T-helper 17 cell (primary cell): ENCODE measurements at places on chromosomes 2 and 18. TPM values are rescaled to one million over a fixed set of nuclear protein-coding genes. Genes with fewer than 3 reads are reported as not detected.
A peak's percentile ranks its signal among the peaks of the same experiment; 100 is the strongest.

Gene BCL11A
- 2.5 TPM for total RNA-seq

Gene ESPNL
- 0.05 TPM for total RNA-seq

Gene LYG1
- total RNA-seq: 1.1 TPM

Gene GRB14
- total RNA-seq: not detected

Gene VIT
- not detected for total RNA-seq

Gene CHRNG
- total RNA-seq: not detected

Gene RTP5
- total RNA-seq: not detected

- H3K4me1 ChIP-seq: peaks cover 2% of the 10 kb centered on the region
- no peaks in the 10 kb centered on the region for H3K36me3 ChIP-seq
- H3K27me3 ChIP-seq: no peaks in the 10 kb centered on the region
- no peak overlapping the region for H3K27ac ChIP-seq
Observed at GRCh38 chr2:24380820-24381219, 20.5 kb upstream of the ITSN2 start.

DNA sequence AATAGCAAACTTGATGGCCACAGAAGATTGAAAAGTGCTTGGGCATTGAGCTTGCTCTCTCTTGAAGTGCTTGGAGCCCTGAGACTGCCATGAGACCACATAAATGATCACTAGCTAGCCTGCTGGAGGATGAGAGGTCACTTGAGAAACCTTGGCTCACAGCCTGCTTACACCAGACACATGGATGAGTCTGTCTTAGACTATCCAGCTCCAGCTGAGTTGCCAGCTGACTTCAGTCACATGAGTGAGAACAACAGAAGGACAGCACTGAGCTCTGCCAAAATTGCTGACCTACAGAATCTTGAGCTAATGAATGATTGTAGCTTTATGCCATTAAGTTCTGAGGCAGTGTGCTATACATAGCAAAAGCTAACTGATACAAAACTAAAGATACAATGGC, 18.1 kb downstream of the NABP1 start:
- DNase-seq: no peak
- H3K4me3 ChIP-seq: no peak overlapping the region
- no peaks in the 10 kb centered on the region for H3K27me3 ChIP-seq
- H3K4me1 ChIP-seq: peaks cover 13% of the 10 kb centered on the region

- DNase-seq: no peak
- peaks cover 4% of the 10 kb centered on the region for H3K36me3 ChIP-seq
- H3K4me1 ChIP-seq: peaks cover 2% of the 10 kb centered on the region
- H3K4me3 ChIP-seq: no peak overlapping the region
- H3K27ac ChIP-seq: no peak overlapping the region
Observed at GRCh38 chr2:43803113-43803512, 29.3 kb downstream of the DYNC2LI1 start.

GRCh38 chr2:48939232-48939631, 183.7 kb upstream of the LHCGR start:
- H3K4me3 ChIP-seq: no peak overlapping the region
- H3K27me3 ChIP-seq: peaks cover 29% of the 10 kb centered on the region
- no peak for DNase-seq
- peaks cover 4% of the 10 kb centered on the region for H3K4me1 ChIP-seq
- H3K36me3 ChIP-seq: peaks cover 2% of the 10 kb centered on the region
- no peak overlapping the region for H3K27ac ChIP-seq

DNA sequence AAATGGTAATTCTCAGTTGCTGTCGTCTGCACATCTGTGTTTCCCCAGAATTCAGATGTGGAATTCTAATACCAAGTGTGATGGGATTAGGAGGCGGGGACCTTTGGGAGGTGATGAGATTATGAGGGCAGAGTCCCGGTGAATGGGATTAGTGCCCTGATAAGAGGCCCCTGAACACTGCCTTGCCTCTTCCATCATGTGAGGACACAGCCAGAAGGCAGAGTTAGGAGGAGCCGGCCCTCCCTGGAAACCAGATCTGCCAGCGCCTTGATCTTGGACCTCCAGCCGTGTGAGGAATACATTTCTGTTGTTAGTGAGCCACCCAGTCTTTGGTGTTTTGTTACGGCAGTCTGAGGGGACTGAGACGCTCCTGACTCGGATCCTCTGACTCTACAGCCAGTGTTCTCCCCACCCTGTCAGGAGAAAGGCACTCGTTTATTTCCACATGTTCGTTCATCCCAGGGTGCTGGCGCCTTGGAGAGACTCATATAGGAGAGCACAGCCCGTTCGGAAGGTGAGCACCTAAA, 395.0 kb downstream of the ZNF516 start:
- no peak overlapping the region for H3K27ac ChIP-seq
- H3K4me1 ChIP-seq: no peaks in the 10 kb centered on the region
- no peaks in the 10 kb centered on the region for H3K36me3 ChIP-seq
- H3K4me3 ChIP-seq: no peak overlapping the region
- DNase-seq: no peak

GRCh38 chr2:107584577-107584976, 242.1 kb upstream of the RGPD4 start:
- H3K4me3 ChIP-seq: no peak overlapping the region
- H3K36me3 ChIP-seq: no peaks in the 10 kb centered on the region
- no peaks in the 10 kb centered on the region for H3K27me3 ChIP-seq
- no peak for DNase-seq

DNA sequence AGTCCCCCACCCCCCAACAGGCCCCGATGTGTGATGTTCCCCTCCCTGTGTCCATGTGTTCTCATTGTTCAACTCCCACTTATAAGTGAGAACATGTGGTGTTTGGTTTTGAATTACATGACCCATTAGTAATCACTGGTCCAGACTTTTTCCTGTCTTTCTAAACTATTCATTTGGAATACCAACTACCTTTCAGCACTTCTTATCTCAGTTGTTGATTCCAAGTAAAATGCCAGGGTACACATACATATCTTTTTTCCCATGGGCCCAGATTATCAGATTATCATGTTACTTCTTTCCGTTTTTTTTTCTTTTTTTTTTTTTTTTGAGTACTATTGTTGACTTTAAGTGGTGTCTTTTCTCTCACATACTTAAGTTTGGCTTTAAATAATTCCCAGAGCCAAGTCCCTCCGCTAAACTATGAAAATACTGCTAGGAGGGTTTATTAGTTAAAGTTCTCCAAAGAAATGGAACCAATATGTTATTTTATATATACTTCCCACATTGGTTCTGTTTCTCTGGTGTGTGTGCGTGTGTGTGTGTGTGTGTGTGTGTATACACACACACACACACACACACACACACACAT, 389.3 kb downstream of the IRS1 start:
- peaks cover 2% of the 10 kb centered on the region for H3K4me1 ChIP-seq
- H3K4me3 ChIP-seq: no peak overlapping the region
- no peaks in the 10 kb centered on the region for H3K36me3 ChIP-seq
- no peak overlapping the region for H3K27ac ChIP-seq
- DNase-seq: no peak
- H3K27me3 ChIP-seq: peaks cover 9% of the 10 kb centered on the region

GRCh38 chr2:186721956-186722355, 28.1 kb downstream of the FAM171B start:
- peaks cover 10% of the 10 kb centered on the region for H3K27me3 ChIP-seq
- H3K36me3 ChIP-seq: no peaks in the 10 kb centered on the region
- H3K27ac ChIP-seq: no peak overlapping the region
- DNase-seq: no peak

DNA sequence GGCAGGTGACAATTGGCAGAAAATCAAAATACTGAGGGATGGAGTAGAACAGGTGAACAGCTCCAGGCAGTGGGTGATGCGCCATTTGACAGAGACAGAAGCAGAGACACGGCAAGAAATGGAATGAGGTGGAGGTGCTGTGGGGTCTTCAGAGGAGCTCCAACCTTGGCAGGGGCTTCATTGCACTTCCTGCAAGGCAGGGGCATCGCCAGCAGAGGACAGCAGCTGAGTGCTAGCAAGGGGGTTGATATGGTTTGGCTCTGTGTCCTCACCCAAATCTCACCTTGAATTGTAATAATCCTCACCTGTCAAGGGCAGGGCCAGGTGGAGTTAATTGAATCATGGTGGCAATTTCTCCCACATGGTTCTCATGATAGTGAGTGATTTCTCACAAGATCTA, 42.8 kb downstream of the CCDC68 start:
- no peaks in the 10 kb centered on the region for H3K36me3 ChIP-seq
- H3K27me3 ChIP-seq: peaks cover 17% of the 10 kb centered on the region
- H3K27ac ChIP-seq: peak overlapping the region; percentile 27
- H3K4me1 ChIP-seq: no peaks in the 10 kb centered on the region
- DNase-seq: no peak

DNA sequence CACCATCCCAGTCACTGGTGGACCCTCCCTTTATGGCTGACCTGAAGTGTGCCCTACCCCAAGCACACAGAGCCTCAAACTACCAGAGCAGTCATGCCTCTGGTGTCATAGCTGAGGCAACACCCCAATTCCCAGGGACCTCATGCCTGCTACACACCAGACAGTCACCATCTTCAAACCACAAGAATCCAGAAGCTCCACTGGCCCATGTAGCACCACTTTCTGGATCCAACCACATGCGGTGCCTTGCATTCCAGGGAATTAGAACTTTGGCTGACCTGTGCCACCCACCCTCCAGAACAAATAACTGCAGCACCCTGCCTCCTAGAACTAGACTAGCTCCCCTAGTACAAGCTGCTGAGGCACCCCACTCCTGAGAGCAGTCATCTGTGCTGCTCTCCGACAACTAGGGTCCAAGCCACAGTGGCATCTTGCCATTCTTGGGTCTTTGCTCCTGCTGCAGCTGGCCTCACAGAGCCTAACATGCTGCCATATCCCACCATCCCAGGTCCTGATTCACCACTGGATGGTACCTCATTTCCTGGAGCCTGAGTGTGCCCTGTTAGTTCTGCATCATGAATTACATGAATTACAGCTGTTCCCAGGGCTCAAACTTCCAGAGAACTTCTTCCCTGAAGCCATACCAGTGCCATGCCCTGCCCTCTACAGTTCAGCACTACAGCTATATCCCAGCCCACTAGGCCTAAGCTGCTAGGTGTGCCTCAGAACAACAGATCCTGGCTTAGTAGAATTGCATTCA, 243.8 kb upstream of the CHST9 start:
- no peak for DNase-seq
- no peaks in the 10 kb centered on the region for H3K36me3 ChIP-seq
- H3K4me3 ChIP-seq: no peak overlapping the region
- no peaks in the 10 kb centered on the region for H3K4me1 ChIP-seq

DNA sequence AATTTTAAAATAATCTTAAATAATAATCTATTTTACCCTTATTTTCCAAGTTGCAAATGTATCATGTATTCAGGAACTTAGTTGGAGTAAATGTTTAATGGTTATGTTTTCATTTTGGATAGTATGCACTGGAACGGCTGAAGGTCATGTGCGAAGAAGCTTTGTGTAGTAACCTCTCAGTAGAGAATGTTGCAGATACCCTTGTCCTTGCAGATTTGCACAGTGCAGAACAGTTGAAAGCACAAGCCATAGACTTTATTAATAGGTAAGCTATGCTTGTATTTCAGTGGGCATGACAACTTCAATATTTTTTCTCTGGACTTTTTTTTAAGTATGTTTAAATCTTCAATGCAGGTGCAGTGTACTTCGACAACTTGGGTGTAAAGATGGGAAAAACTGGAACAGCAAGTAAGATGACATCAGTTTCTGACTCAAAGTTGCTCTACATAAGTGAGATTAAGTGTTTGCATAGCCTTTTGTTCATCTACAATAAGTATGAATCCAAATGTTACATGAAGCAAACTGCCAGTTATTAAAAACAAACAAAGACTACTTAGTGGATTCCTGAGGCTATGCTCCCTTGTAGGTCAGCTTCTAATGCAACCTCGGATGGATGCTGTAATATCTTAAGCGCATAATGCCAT, 63.1 kb downstream of the SPOPL start:
- DNase-seq: no peak
- H3K4me1 ChIP-seq: no peaks in the 10 kb centered on the region
- H3K4me3 ChIP-seq: no peak overlapping the region
- no peaks in the 10 kb centered on the region for H3K27me3 ChIP-seq

DNA sequence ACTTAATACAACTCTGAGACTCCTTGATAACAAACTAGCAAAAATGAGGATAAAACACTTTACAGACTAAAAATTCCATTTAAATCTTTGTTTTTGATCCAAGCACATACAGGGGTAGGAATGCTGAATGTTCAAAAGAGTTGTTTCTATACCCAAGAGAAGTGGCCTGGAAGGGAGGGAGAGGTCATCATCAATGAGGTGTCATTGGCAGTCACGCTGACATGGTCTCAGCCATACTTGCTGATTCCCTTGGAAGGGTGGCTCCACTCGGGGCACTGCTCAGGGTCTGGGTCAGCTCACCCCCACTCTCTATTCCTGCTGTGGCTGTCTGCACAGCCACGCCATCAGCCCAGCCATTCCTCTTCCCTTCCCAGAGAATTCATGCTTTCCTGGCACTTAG, 105.2 kb upstream of the PELI1 start:
- H3K27me3 ChIP-seq: peaks cover 15% of the 10 kb centered on the region
- no peak overlapping the region for H3K27ac ChIP-seq
- peaks cover 7% of the 10 kb centered on the region for H3K4me1 ChIP-seq
- H3K36me3 ChIP-seq: peaks cover 2% of the 10 kb centered on the region
- no peak for DNase-seq

- no peak for DNase-seq
- H3K27ac ChIP-seq: peak overlapping the region; percentile 21
- H3K4me1 ChIP-seq: peaks cover 10% of the 10 kb centered on the region
- peaks cover under 1% of the 10 kb centered on the region for H3K27me3 ChIP-seq
Observed at GRCh38 chr18:74249181-74249968, 42.4 kb downstream of the CYB5A start.

DNA sequence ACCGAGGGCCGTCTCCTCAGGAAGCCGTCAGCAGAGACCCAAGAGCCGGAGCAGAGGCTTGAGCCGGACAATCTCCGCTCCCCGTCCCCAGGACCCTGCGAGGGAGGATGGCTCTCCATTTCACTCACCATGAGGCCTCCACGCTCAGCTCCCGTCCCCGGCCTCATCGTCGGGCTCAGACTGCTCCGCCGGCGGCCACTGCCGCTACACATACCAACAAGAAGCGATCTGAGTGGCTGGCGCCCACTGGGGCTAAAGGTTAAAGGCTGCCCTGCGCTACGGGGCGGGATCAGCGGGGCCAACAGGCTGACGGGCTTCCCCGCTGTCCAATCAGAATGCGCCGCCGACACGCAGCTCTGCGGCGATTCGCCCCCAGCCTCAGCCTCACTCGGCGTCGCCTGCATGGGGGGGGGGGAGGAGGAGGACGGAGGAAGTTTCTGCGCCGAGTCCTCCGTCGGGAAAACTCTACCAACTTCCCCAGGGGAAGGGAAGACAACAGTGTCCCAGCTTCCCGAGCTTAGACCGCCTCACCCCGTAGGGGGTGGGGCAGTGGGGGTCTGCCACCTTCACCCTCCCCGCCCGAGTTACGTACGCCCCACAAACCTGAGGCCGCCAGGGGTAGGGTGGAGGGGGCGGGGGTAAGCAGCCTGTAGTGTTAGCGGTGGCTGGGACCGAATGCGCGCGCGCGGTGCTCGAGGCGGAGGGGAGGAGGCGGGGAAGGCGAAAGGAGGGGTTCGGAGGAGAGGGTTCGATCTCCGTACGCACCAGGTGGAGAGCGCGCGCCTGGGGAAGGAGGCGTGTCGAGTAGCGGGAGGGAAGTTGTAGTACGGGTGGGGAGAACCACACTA, at the start of gene PRPF40A:
Gene PRPF40A (minus strand): TSS at position 234 of the 848 bp plus-strand sequence. CDS start 22 bp downstream, at position 212.
- H3K36me3 ChIP-seq: peaks cover 13% of the 10 kb centered on the region
- H3K27me3 ChIP-seq: no peaks in the 10 kb centered on the region
- H3K27ac ChIP-seq: peak within 1 kb of the TSS; percentile 100
- DNase-seq: peak; percentile 100
- H3K4me1 ChIP-seq: peaks cover 40% of the 10 kb centered on the region

- H3K27ac ChIP-seq: no peak overlapping the region
- no peaks in the 10 kb centered on the region for H3K27me3 ChIP-seq
- H3K36me3 ChIP-seq: peaks cover 10% of the 10 kb centered on the region
- DNase-seq: no peak
- no peak overlapping the region for H3K4me3 ChIP-seq
- peaks cover 3% of the 10 kb centered on the region for H3K4me1 ChIP-seq
Observed at GRCh38 chr2:38835015-38835601, 40.6 kb downstream of the DHX57 start.
